Peyer's patch (tissue), 4 donors: ENCODE measurements at places on chromosomes 4 and X. TPM values are rescaled to one million over a fixed set of nuclear protein-coding genes. Genes with fewer than 3 reads are reported as not detected.

- DNase-seq, result no peak
These were observed 27.4 kb downstream of the ADH5 start for GRCh38 chr4:99061048-99061700.

GRCh38 chrX:115913575-115913974 is 257.0 kb upstream of the AGTR2 start:
- no peak for DNase-seq

DNA sequence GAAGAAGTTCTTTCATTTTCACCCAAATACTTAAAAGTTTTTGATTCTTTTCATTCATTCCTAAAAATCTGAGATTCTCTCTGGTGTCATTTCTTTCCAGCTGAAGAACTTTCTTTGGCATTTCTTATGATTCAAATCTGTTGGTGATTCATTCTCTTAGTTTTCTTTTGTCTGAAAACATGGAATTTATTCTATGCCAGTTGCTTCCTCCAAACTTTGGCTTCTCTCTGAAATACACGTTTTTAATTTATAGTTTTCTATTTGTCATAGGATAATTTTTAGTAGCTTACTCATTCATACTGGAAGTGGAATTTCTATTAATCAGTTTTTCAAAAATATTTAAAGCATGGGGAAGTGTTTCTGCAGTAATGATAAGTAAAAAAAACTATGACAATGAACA is 1012.0 kb downstream of the RPA4 start:
- no peak for DNase-seq

DNA sequence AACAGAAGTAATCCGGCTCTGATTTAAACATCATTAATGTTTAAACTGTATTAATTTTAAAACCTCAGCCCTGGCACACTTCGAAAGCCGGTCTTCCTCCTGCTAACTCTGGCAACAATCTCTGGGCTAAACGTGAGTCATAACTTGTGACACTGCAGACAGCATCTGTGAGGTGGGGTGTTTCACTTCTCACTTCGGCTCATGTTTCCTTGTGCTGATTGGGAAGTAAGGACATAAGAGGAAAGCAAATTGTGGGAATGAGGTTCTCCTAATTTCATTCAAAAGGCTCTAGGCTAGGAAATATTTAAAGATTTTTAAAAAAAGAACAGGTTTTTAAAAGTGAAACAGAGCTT is 139.9 kb upstream of the USP9X start:
- DNase-seq, result no peak

Gene NAP1L2
- total RNA-seq, result not detected

Gene SHISA3
- 1.4 TPM for total RNA-seq

GRCh38 chr4:792626-793092 is 33.3 kb downstream of the CPLX1 start:
- peak; percentile 31 for DNase-seq

DNA sequence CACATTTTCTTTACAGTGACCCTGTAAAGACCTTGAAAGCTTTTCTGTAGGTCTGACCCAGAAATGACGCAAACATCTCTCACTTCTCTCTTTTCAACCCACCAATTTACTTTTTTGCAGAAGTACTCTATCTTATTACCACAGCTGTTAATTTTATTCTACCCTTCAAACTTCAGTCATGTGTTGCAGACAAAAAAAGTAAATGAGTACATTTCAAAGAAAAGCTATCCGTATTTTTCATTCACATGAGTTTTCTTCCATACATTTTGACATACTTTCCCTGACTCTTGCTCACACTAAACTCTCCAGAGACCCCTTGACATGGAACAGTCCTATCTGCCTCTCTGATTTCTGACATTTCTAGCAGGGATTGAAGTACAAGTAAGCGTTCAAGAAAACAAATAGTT is 51.7 kb downstream of the SLC7A11 start:
- DNase-seq, result no peak

DNA sequence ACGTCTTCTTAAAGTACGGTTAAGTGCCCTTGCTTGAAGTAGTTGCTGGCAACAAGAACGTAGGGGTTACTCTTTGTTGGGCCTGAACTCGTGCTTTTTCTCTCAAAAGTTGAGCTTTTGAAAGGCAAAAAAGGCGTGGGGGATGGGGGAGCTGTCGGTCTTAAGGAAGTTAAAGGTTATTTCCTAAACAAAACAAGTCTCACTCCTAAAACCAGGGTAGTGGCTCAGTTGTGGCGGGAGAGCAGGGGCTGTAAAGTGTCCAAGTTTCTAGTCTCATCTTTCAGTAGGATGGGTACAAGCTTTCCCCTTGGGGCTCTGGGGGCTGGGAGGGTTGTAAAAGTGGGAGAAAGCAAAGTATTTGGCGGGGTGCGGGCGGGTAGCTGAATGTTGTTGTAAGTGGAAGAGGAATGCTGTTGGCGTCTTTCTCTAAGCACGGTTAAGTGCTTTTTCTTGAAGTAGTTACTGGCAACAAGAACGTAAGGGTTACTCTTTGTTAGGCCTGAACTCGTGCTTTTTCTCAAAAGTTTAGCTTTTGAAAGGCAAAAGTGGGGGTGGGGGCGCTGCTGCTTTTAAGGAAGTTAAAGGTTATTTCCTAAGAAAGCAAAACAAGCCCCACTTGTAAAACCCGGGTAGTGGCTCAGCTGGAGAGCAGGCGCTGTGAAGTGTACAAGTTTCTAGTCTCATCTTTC is 904 bp upstream of the WDR1 start:
- peak; percentile 67 for DNase-seq

DNA sequence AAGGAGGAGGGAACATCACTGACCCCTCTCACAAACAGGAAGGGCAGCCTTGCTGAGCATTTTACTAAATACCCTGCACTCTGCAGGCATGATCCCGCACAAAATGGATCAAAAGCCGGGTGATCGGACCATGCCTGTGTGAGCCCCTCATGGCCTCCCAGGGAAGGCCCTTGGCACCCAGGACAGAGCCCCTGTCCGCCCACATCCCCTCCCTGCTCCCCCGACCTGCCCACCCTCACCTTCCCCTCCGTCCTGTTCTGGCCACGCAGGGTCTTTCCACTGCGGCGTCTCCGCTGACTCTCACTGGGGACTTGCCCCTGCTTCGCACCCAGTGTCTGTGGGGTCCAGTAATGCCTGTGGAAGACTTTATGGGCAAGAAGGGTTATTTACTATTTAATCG is 105.0 kb downstream of the HMX1 start:
- DNase-seq, result peak; percentile 34

- no peak for DNase-seq
These were observed 104.2 kb downstream of the AFF1 start for GRCh38 chr4:87038837-87039615.

DNA sequence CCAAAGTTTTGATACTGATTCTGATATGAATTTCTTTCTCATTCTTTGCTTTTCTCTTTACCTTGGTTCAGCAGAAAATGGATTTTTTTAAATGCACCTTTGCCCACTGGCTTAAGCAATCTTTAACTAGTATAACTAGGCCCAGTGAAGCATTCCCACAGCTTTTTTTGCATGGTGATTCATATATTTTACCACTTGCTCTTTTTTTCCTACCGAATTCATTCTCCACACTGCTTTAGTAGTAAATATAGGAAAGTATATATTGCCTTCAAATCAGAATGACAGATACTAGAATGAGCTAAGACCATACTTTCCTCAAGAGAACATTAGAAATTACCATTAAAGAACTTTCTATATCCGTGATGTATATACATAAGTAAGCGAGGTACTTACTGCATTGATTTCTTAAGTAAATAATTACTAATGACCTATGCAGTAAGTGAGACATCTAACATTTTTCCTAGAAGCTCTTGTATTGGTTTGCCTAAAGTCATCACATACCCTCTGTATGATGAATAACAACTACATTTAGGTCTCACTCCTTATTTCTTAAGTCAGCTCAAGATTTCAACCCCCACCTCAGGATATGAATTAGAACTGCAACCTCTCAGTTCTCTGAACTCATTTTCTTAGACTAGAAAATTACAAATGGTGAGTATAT is 44.2 kb downstream of the SLC4A4 start:
- DNase-seq, result no peak

DNA sequence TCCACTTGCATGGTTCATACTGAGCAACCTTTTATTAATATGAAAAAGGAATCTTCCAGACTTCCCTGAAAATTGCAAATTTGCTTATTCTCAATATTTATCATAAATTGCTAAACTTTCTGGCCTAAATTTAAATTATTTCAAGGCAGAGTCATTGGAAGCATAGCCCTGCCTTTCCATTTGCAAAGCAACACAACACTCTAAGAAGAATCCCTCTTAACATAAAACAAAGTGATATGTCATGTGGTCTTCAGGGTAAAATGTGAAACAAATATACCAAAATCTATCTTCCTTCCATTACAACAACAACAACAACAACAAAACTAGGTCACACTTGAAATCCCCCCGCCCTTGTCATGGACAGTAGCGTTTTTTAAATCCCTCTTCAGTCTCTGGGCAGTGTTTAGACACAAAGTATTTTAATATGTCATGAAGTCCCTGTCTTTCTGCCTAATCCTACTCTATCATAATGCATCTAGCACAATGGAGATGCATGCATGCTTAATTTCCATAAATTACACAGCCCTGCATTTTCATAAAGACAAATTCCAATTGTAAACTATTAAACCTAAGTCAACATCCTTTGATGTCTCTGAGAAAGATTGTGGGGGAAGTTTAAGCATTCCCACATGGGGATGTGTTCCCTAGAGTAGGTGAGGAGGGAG is 668.9 kb upstream of the LCORL start:
- DNase-seq, result no peak

DNA sequence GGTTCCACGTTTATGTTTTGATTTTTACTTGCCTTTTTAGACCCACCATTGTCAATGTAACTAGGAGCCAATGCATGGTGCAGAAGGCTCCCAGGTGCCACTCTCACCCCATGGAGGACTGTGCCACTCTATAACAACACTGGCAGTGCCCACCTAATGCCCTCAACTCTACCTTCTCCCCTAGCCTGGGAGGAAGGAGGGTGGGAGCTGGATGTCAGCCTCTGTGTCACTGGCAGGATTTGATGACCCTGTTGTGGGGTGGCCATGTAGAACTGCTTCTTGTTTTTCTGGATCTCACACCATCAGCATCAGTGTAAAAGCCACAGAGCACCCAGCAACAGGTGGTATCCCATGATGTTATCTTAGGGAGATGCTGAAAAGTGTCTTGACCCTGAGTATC is 13.7 kb upstream of the ADH1B start:
- no peak for DNase-seq

Gene SLC6A14
- total RNA-seq, result 0.40 TPM

DNA sequence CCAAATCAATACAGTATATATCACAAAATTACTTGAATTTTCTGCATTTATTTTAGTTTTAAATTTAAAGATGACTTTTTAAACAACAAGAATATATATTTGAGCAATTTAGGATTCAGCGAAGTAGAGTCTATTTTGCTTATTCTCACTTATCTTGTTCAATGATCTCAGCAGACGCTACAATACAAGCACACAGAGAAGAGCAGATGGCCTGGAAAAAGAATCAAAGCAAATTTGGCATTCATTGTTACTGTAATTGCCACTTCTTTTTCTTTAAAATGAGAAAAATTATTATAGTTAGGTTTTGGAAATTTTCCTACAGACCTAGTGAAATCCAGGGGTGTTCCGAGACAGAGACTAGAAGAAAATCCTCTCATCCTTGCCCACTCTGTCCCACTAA is 57.5 kb downstream of the NPY1R start:
- no peak for DNase-seq

Gene POLA1
- 51.2 TPM for total RNA-seq

Gene TMEM128
- 15.5 TPM for total RNA-seq

Gene GAGE12H
- not detected for total RNA-seq

- DNase-seq, result no peak
These were observed 59.7 kb downstream of the RWDD4 start for GRCh38 chr4:183599284-183599683.

Gene PTPN13
- total RNA-seq, result 14.9 TPM

Gene APLN
- total RNA-seq, result not detected

Gene PYURF
- total RNA-seq, result 54.0 TPM

- DNase-seq, result no peak
These were observed 916 bp upstream of the POU4F2 start for GRCh38 chr4:146637621-146638332.

DNA sequence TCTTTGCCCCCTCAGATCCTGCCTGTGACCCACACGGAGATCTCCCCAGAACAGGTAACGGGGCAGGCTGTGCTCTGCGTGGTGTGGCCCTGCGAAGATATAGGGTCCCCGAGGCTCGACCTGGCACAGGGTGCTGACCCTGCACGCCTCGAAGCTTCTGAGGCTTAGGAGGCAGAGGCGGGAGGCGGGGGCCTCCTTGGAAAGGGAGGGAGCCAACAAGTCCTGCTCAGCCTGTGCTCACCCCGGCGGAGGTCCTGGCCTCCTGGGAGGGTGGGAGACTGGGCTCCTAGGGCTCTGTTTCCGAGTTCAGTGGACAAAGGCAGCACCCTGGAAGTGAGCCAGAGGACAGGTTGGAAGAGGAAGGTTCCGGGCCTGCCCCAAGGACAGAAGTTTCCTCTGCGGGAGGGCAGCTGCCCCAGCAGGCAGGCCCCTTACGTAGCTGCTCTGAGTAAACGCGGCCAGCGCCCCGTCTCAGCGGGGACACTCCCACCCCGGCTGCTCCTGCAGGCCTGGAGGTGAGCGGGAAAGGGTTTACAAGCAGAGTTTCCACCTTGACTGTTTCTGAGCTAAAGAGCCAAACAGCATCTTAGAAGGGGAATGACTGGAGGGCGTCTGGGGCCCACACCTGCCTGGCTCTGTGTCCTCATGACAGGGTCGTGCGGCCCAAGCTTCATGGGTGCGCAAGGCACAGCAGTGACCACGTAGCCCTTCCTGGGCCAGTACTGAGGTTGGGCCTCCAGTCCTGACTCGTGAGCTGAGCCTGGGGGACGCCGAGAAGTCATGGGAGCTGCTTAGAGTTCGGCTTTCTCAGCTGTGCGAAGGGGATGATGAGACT is 16.1 kb downstream of the TMEM175 start:
- no peak for DNase-seq

GRCh38 chr4:107747748-107748486 is 27.9 kb upstream of the PAPSS1 start:
- DNase-seq, result no peak

DNA sequence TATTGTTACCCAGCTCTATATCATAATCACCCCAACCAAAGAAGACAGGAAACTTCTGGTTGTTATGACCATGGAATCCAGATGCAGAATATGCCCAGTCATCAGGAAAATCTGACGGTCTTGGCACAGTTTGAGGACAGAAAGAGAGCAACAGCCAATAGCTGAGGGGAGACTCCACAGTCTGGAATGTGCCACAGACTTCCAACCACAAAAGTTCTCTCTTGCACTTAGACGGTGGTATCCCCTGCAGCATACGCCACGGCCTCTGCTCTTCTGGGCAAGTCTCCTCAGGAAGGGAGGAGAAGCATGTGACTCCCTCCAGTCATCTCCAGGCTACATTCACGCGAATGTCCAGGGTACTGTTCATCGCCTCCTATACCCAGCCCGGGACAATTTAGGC is 18.4 kb downstream of the ZNF827 start:
- no peak for DNase-seq

DNA sequence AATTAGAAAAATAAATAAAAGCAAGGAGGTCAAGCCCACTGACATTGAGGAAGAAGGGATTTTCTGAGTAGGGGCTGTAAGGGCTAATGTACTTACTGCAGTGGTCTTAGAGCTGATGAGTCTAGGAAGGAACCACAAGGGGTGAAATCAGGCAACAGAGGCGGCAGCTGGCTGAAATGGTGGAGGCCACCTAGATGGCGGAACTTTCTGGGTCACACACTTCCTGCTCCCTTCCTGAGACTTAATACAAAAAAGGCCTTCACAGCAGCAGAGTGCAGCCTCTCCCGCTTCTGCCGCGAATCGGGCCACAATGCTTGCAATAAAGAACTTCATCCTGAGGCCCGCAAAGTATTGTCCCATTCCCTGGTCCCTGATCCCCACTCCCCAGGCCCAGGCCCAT is 15.4 kb downstream of the SNX12 start:
- DNase-seq, result no peak

GRCh38 chr4:102754044-102754443 is 6.7 kb downstream of the MANBA start:
- DNase-seq, result no peak

Gene ZMAT1
- total RNA-seq, result 5.2 TPM
